ENCODE measurements at places on chromosomes 6 and 20.

GRCh38 chr6:152233547-152234320, 403.4 kb downstream of the SYNE1 start:
- DNase-seq: peak; percentile 18

- DNase-seq: no peak
Observed at GRCh38 chr6:56682635-56683034, 39.9 kb upstream of the DST start.

DNA sequence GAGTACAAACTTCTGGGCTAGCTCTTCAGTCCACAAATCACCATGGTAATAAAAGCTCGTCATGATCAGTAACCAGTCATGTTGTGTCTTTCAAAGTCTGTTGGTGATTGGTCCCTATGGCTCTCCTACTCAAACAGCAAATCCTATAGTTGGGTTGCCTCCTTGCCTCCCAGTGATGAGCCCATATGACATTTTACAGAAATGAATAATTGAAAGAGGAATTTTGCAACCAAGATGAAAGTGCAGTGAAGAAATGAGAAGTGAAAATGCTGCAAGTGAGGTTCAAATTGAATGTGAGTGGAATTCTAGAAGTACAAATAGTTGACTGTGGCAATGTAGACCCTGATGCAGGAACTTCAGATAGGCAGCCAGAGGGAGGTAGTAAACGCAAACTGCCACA, 5.1 kb upstream of the SIRPD start:
- DNase-seq: no peak

- DNase-seq: no peak
Observed at GRCh38 chr6:163483107-163483506, 68.6 kb downstream of the QKI start.

DNA sequence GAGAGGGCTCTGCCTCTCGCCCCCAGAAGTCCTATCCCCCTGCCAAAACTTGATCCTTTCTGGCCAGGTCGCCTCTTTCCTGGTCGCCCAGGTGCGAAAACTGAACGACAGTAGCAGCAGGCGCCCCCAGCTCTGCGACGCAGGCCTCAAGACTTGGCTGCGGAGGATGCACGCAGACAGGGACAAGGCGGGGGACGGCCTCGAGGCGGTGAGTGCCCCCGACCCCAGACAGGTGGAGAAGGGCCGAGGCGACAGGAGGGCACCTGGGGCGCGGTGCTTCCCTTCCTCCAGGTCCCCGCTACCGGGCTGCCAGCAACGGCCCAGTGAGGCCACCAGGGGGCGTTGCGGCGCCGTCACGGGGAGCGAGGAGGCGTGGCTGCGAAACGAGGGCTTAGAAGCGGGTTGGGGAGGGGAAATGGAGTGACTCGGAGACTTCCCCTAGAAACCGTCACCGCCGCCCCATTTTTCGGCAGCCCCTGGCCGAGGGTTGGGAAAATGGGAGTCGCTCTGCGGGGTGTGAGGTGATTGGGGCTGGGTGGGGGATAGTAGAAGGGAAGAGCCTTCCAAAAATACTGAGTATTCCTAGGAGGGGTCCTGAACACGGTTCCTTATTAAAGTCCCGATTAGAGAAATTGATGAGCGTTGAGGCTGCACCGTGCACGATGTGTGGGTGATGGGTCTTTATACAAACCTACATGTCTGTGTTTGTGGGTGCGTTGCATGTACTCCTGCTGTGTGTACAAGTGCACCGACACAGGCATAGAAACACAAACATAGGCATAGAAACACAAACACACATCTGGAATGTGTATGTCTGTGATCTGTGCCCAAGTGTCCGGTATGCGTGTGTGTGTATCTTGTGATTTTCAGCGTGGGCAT, 44.6 kb downstream of the ARHGAP40 start:
- peak; percentile 95 for DNase-seq

DNA sequence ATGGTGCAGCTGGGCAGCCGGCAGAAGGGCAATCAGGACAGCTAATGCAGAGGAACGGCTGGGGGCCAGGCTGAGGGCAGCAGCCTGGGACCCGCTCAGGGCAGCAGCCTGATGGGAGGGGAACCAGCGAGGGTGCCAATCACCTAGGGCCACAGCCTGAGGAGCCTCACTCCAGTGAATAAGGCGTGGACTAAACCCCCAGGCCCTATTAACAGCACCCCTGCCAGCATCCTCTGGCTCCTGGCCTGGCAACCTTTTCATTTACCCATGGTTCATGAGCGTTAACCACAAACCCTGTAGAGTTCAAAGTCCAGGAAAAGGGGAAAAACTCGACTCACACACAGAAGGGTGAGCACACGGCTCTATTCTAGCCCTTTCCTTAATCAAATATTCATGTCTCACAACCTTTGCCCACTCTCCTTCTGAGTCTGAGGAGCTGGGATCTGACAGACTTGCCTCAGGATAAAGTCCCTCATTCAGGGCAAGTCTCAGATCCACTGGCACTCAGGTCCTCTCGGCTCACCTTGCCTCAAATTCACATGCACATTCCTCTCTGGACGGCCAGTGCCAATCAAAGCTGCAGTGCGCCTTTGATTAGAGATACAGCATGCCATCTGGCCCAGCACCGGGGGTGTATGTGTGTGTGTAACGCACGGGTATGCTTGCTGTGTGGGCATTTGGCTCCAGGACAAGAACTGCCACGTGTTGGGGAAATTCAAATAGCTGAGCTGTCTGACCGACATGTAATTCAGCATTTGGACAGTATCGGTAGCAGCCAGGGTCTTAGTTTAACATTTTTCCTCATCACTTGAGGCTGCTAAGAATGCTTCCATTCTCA, 86.9 kb upstream of the TRAF3IP2 start:
- DNase-seq: no peak

DNA sequence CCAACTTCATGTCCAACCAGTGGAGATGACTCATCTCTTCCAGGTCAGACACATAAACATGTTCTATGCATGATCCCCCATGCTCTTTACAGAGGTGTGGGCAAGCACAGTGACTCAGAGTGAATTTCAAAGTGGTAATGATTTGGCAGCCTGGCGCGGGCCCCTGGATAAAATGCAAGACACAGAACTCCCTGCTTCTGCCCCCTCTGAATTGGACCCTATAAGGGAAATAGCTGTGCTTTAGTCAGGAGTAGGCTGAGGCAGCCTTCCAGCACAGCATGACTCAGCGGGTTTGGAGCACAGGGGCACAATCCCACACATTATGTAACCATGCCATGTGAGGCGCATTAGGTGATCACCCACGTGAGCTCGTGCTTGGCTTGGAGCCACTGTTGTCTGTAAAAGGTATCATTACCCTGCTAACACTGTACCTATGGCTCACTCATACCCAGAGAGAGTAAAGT, 127.4 kb downstream of the C6orf118 start:
- DNase-seq: no peak

DNA sequence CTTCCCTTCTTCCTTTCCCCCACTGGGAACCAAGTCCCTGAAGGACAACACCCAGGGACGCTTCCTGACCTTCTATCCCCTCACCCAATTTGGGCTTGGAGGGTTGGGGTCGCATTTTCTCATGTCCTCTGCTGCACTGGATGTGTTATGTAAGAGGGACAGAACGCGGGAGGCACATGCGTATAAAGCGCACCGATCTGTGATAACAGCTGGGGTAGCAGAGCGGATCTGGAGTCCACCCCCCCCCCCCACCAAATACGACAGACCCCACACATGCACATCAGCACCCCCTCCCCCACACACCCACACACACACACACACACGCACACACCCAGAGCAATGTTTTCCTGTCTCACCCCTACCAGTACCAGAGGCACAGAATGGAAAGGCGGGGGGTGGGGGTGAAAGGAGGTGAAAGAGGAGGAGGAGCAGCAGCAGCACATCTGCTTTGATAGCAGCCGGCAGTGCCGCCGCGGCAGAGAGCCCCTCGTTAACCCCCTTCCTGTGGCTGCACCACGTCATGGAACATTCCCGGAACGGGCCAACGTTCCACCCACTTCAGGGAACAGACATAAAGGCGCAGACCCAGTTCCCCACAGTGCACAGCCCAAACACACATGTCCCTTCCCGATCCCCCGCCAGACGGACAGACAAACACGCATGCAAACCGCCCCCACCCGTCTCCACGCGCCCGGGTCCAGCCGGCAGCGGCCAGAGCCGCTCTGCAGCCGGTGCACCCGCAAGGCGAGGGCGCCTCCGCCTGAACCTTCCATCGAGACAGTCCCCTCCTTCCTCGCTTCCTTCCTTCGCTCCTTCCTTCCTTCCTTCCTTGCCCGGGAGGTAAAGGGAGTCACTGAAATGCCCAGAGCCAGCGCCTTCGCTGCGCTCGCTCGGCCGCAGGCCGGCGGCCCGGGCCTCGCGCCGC, 590 bp downstream of the HIVEP2 start:
- peak; percentile 92 for DNase-seq

- DNase-seq: no peak
Observed at GRCh38 chr6:107753778-107754177, 70.3 kb downstream of the SCML4 start.
